ENCODE measurements at places on chromosomes 5 and 9.

GRCh38 chr9:133775951-133776905 lies 38.1 kb upstream of the SARDH start:
- DNase-seq: no peak

DNA sequence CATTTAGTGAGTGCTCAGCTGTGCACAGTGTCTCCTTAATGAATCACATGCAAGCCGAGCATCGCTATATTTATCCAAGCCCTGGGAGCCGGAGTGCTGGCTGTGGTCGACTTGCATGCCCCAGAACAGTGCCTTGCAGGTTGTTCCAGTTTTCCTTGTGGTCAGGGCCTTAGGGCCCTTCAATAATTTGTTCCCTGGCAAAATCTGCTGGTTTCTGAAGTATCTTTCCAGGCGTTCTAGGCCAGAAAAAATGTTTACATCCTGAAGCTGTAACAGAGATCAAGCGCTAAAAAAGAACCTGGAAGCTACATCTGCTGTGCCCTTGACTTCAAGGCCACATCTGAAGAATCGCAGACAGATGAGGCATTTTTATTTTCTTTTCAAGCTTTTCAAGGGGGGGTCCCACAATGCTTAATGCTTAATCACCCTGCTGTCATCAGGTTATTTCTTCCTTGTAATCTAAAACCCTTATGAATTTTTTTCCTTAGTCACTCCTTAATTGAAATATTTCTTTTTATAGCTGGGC lies 105.8 kb downstream of the DOCK2 start:
- DNase-seq: no peak

GRCh38 chr9:97923529-97924108 lies 1.3 kb upstream of the TRMO start:
- peak; percentile 58 for DNase-seq

DNA sequence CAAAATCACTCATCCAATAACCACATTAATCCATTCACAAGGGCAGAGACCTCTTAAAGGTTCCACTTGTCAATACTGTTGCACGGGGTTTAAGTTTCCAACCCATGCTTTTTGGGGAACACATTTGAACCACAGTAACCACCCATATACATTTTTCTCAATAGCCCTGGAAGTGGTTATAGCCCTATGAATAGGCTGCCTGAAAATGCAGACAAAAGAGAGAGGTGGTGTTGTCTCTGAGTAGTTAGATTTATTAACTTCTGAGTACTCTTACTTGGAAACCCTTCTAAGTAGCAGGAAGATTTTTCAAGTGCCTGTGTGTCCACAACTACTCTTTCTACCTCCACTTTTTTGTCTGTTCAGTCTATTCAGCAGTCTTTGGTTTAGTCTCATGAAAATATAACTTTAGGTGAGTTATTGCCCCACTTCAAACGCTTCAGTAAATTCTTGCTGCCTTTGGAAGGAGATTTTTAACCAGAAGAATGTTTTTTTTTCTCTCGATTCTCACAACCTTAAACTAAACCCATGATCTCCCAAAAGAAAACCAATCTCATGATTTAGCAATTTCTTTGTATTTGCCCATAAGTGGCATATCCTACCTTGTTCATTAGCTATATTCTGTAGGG lies 42.6 kb downstream of the ARHGEF28 start:
- DNase-seq: no peak

DNA sequence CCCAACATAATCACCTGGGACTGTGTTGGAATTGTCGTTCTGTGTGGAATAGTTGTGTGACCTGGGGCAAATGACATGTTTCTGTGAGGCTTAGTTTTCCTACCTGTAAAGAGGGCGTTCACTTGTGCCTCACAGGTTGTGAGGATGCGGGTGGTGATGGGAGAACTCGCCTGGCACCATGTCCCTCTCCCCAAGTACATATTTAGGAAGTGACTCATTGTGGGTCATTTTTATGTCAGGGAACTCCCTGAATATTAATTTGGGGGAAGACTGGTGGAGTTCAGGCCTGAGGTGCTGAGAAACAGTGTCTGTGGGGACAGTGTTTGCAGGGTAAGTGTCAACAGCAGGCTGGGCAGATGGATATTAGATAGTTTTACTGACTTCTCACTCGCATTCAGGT lies 144.7 kb downstream of the KDM4C start:
- DNase-seq: no peak

GRCh38 chr9:95641586-95641985 lies 124.8 kb upstream of the PTCH1 start:
- DNase-seq: no peak

DNA sequence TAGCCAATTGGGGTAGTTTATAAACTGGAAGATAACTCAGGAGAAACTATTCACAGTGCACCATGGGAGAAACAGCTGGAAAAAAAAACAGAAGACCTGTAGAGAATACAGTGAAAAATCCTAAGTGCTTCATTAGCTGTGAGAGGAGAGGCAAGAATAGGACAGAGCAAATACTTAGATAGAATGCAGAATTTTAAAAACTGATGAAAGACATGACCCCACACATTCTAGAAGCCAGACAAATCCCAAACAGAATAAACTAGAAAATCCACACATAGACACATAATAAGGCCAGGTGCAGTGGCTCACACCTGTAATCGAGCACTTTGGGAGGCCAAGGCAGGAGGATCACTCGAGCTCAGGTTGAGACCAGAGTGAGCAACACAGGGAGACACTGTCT lies 7.5 kb upstream of the FAM151B start:
- DNase-seq: no peak

DNA sequence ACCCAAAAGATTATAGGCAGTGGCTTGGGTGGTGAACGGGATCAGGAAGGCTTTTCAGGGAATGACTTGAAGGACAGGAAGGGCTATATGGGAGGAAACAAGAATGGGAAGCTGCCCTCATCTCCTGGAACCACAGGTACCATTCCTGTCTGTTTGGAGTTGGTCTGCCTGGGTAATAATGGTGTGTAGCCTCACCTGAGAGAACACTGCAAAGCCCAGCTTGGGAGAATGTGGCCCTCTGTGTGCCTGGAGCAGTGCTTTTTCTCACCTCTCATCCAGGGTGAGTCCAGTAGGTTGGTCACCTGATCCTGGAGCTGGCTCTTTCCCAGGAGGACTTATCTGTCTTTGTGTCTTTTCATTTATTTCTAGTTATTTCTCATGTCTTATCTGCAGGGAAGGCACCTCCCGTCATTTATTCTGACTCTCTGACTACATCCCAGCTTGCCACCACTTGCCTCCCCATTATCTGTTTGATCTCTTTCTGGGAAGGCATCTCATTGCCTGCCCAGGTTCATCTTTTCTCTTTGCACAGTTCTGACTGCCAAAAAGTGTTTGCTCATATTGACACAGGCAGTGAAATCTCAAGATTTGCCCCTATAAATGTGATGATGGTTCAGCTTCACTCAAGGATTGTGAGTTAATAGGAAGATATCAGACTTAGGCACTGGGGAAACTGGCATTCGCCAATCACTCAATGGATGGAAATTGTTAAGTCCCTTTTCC lies 22.5 kb upstream of the OR2S2 start:
- no peak for DNase-seq

- DNase-seq: no peak
Measured at GRCh38 chr5:41793141-41793770, 77.0 kb downstream of the OXCT1 start.

DNA sequence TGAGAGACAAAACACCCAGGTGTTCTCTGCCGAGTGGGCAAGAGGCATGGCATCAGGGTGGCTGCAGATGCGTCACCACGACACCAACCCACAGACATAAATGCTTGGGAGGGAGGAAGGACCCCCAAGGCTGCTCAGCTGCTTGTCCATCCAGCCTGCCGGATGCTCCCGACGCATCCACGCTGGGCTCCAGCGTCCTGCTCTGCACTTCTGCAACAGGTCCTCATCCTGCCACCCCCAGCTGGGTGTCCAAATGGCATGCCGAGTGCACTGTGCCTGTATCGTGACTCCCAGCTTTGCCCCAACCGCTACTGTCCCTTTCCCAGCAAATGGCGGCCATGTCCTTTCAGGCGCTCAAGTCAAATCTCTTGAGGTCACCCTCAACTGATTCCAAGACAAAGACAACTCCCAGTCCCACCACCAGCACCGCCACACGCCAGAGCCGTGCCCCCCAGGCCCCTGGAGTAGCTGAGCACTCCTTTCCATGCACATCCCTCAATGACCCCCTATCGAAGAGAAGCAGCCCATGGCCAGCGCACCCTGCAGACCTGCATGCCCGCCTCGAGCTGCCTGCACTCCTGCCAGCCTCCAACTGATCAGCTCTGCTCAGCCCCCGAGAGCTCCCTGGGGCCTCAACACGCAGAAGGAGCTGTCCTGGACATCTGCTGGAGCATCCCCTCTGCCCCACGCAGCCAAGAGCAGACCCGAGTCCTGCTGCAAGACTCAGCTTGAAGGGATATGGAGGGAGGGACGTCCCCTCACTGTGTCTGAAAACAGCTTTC lies 116.7 kb downstream of the ROR2 start:
- DNase-seq: no peak

DNA sequence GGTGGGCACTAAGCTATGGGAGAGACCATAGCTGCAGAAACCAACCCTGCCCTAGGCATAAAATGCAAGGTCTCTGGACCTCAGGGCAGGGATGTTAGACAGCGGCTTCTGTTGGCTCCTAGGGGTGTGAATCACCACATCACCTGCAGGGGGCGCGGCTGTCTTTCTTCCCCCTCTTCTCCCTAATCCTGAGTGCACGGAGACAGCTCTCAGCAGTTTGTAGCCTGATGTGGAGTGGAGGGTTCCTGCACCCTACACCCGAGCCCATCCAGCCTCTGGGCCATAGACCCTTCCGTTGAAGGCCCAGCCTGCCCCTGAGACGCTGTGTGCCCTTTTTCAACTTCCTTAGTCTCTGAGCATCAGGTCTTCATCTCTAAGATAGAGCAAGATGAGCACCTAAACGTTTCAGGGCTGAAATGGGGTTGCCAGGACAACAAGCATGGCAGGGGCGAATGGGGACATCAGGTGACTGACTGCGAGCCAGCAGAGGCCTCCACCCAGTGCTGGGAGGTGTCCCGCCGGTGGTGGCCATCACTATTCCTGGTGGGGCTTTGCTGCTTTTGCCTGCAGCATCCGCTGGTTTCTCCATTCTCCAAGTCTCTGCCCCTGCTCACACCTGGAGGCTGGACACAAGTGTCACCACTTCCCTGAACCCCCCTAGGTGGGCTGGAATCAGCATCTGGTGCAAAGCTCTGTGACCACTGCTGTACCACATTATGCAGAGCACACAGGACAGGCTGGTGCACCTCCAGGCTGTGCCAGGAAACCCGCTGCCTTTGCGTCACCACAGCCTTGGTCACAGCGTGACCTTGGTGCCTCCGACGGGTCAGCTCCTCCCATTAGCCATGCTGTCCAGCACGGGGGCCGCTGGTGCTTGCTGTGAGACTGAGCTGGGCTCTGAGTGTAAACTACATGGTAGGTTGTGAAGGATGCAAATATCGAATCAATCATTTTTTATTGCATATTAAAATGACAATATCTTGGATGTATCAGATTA lies 2.5 kb upstream of the SEC16A start:
- DNase-seq: peak; percentile 80

GRCh38 chr5:150143350-150144245 lies 12.0 kb downstream of the PDGFRB start:
- DNase-seq: no peak

- DNase-seq: no peak
Measured at GRCh38 chr5:65055938-65056337, 287.2 kb downstream of the CWC27 start.

DNA sequence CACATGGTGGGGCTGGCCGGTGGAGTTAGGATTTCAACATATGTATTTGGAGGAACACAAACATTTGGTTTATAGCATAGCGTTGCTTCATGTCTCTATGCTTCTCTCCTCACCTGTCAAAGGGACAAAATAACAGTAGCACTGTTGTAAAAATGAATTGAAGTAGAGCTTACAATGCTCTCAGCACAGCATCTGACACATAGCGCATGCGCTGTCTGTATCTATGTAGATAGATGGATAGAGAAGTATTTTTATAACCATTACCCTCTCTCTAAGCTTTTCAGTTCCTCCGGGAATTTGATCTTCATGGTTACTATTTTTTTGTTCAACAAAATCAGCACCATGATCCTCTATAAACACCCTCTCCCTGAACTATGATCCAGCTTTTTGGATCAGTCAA lies 166.0 kb downstream of the TTLL11 start:
- no peak for DNase-seq

DNA sequence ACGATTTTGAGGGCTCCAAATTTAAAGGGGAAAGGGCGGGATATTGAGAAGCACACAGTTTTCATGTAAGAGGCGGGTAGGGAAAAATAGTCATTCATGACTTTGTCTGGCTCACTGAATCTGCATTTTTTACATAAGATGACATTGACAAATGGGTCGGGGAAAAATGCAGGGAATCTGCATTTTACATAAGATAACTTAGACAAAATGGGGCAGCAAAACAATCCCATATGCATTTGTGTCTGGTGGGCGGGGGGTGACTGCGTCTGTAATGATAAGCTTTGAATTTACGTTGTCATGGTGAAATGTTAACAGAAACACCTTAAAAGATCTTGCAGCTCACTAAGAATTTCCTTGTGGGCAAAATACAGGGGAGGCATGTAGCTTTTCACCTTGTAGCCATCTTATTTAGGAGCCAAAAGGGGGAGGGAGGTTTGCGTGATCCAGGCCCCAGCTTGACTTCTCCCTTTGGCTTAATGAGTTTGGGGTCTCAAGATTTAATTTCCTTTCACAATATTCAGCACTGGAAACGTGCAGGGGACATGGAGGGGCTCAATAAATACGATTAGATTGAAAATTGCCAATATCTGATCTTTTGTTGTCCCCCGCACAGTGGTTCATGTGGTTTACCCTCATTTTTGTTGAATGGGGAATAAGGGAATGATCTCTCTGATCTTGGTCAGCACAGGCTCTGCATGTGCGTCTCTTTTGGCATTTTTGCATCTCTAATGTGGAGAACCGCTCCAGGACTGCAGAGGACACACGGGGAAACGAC lies 41.1 kb upstream of the GADD45G start:
- DNase-seq: no peak

DNA sequence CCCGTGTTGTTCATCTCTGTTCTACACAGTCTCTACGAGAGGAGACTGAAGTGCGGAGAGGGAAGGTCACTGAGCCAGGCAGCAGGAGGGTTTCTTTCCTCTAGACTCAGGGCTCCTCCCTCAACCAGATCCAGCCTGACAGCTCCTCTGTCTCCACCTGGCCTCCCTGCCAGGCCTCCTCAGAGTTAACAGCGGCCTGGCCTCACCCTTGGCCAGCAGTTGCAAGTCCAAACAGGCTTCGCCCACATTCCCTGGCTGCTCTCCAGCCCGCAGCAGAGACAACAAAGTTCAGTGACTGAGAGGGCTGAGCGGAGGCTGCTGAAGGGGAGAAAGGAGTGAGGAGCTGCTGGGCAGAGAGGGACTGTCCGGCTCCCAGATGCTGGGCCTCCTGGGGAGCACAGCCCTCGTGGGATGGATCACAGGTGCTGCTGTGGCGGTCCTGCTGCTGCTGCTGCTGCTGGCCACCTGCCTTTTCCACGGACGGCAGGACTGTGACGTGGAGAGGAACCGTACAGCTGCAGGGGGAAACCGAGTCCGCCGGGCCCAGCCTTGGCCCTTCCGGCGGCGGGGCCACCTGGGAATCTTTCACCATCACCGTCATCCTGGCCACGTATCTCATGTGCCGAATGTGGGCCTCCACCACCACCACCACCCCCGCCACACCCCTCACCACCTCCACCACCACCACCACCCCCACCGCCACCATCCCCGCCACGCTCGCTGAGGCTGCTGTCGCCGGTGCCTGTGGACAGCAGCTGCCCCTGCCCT lies at the start of gene HRCT1:
Gene HRCT1, plus strand, starts transcription at position 291 of the 768 bp plus-strand sequence. Its CDS starts 86 bp downstream, at position 377.
- DNase-seq: no peak
